ENCODE measurements at places on chromosomes 2 and 18.
A peak's percentile ranks its signal among the peaks of the same experiment; 100 is the strongest.

DNA sequence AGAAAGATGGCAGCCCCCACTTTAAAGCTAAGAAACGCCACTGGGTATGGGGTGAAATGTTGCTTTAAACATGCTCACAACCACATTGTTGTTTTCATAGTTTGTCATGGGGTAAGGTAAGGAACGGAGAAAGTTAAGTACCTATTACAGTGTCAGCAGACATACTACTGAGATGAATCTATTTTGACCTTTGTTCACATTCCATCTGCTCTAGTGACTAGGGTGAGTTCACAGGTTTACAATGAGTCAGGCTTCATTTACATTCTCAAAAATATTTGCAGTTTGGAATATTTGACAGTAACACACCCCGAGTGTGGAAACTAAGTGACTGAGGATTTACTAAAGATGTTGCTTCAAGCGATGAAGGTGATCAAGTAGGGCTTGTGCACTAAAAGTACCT is 428.7 kb upstream of the ACVR2A start:
- peak; percentile 17 for DNase-seq

GRCh38 chr2:42087137-42087856 is 39.5 kb downstream of the PKDCC start:
- no peak for DNase-seq

- no peak for DNase-seq
Measured at GRCh38 chr2:193679847-193680246, 1485.1 kb upstream of the TMEFF2 start.

DNA sequence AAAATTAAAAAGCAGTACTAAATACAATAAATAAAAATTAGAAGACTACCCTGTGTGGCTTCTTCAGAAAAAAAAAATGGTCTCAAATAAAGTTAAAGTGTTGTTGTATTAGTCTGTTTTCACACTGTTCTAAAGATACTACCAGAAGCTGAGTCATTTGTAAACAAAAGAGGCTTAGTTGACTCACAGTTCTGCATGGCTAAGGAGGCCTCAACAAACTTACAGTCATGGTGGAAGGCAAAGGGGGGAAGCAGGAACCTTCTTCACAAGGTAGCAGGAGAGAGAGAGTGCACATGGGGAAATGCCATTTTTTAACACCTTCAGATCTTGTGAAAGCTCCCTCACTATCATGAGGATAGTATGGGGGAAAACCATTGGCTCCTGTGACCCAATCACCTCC is 612.8 kb downstream of the RNF144A start:
- DNase-seq = no peak

GRCh38 chr2:3420076-3420768 is 40.7 kb downstream of the TRAPPC12 start:
- no peak for DNase-seq

GRCh38 chr2:39875182-39875913 is 96.3 kb upstream of the THUMPD2 start:
- no peak for DNase-seq

DNA sequence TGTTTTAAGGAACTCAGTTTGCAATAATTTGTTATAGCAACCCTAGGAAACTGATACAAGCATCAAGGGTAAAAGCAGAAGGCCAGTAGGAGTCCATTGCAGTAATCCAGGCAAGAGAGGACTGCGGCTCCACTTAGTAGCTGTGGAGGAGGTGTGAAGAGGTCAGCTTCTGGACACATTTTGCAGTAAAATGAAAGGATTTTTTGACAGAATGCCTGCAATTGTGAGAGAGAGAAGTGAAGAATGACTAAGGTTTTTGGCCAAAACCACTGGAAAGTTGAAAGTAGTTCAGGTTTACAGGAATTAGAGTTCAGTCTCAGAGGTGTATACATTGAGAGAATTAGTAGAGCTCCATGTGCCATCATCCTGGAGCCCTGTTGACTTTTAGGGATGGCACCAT is 129.5 kb downstream of the RHBDD1 start:
- no peak for DNase-seq

DNA sequence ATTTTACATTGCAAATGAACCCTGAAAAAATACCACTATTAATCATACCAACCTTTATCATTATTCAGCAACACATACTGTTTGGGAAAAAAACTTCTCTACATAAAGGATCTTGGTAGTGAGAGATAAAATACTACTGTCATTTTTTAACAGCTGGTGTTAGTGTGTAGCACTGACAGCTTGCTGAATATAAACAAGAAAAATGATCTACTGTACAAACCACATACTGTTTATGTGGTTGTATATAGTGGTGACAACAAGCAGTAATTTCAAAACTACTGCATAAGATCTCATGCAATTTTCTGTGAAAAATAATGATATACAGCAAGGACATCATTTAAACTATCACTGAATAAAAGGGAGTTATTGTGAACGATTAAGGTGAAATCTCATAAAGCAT is 601.2 kb downstream of the LRP1B start:
- no peak for DNase-seq

GRCh38 chr2:28413152-28413898 is 20.7 kb downstream of the FOSL2 start:
- no peak for DNase-seq

GRCh38 chr2:211494085-211494484 is 937.7 kb downstream of the CPS1 start:
- no peak for DNase-seq

DNA sequence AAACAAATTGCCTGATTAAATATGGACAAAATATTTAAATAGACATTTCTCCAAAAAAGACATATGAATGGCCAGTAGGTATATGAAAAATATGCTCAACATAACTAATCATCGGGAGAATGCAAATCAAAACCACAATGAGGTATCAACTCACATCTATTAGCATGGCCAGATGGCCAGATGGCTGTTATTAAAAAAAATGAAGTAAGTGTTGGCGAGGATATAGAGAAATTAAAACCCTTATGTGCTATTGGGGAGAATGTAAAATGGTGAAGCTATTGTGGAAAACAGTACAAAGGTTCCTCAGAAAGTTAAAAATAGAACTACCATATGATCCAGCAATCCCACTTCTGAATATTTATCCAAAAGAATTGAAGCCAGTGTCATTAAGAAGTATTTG is 272.3 kb upstream of the ZNF804A start:
- DNase-seq = no peak

- DNase-seq = no peak
Measured at GRCh38 chr18:49009661-49010060, 58.9 kb upstream of the SMAD7 start.

GRCh38 chr2:179861027-179861415 is 391 bp downstream of the ZNF385B start:
- no peak for DNase-seq

- peak; percentile 38 for DNase-seq
Measured at GRCh38 chr2:122341007-122341406, 585.6 kb downstream of the TSN start.

DNA sequence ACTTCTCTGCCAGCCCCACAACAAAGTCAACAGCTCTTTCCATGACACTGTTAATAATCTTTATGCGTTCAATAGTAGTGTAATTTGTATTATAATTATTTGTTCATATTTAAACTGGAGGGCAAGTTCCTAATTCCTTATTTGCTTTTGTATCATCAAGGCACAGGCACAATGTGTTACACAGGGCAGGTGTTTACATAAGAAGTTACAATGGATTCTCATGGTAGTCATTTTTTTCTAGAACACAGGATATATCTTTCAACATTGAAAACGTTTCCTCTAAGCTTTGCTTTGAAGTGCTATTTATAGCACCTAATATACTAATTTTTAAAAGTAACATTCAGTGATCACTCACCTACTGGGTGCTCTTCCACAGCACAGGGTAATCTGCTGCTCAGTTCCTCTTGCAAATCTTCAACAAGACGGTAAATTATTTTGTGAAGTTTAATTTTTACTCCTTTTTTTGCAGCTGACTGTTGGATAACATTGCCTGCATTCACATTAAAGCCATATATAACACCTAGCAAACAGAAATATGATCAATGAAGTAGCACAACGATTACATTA is 7.3 kb downstream of the RPS27A start:
- no peak for DNase-seq

GRCh38 chr2:214019229-214019972 is 391.5 kb upstream of the VWC2L start:
- peak; percentile 85 for DNase-seq

- DNase-seq = no peak
Measured at GRCh38 chr18:31683106-31683505, 1.3 kb downstream of the B4GALT6 start.

DNA sequence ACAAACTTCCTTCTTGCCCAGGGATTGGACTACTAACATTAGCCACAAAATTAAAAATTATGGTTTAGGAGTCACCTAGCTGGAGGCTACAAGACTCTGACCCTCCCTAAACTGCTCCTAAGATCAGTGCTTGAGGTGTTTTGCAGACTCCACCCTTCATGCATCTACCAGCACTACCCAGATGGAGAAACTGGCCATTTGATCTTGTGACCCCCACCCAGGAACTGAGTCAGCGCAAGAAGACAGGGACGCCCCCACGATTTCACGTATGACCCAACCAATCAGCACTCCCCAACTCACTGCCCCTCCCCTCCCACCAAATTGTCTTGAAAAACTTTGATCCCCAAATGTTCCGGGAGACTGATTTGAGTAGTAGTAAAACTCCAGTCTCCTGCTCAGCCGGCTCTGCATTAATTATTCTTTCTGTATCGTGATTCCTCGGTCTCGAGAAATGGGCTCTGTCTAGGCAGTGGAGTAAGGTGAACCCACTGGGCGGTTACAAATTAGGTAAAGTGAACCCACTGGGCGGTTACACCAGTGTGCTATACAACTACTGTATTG is 40.1 kb upstream of the CCDC88A start:
- no peak for DNase-seq

GRCh38 chr18:34709104-34709503 is 994 bp upstream of the DTNA start:
- DNase-seq = no peak

- no peak for DNase-seq
Measured at GRCh38 chr2:109164311-109164710, 35.3 kb downstream of the SH3RF3 start.

DNA sequence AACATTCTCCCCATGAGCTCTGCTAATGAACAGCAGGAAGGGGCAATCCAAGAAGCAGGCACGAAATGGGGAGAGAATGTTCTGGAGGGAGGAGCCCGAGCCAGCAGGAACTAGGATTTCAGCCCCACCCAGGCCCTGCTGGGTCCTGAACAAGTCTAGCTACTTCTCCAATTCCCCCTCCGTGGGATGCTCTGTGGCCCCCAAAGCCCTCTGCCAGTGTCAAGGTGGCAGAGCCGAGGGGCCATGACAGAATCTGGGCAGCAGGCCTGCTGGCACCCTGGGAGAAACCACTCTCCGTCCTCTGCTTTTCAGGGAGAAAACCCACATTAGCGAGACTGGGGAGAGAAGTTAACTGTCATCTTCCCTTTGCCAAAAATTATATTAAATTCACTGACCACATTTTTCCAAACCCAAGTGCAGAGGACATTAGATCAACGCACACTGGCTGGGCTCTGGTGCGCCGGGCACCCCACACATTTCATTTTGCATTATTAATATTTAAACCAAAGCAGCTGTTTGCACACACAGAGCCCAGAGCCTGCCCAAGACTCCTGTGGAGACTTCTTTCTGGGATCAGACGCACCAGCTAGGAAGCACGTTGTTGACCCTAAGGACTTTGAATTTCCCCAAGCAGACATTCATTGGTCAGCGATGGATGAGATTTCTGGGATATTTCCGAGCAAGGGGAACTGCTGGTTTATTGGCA is 80.2 kb upstream of the PKDCC start:
- no peak for DNase-seq

GRCh38 chr2:2324565-2325101 is 6.4 kb downstream of the MYT1L start:
- DNase-seq = no peak

DNA sequence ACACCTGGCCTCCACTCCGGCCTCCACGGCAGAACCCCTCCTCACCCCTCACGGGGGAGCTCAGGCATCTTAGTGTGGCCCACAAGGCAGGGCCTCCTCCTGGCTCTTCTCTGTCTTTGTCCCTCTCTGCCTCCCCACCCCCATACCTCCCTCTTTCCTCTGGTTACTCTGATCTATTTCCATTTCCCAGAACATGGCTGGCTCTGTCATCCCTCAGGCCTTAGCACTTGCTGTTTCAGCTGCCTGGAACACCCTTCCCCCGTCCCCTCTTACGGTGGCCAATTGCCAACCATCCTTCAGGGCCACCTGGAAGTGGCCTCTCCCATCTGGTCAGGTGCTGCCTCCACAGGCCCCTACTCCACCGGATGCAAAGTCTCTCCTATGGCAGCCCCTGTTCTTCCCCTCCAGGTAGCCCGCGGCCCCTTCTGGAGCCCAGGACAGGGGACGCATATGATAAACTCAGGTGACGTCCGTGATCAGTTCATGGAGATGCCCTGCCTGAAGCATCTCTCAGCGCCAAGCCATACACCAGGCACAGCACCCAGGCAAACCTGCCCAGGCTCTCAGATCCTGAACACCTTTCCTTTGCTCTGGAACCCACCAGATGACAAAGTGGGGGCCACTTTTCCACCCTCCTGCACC is 3.6 kb upstream of the ECEL1 start:
- DNase-seq = no peak

DNA sequence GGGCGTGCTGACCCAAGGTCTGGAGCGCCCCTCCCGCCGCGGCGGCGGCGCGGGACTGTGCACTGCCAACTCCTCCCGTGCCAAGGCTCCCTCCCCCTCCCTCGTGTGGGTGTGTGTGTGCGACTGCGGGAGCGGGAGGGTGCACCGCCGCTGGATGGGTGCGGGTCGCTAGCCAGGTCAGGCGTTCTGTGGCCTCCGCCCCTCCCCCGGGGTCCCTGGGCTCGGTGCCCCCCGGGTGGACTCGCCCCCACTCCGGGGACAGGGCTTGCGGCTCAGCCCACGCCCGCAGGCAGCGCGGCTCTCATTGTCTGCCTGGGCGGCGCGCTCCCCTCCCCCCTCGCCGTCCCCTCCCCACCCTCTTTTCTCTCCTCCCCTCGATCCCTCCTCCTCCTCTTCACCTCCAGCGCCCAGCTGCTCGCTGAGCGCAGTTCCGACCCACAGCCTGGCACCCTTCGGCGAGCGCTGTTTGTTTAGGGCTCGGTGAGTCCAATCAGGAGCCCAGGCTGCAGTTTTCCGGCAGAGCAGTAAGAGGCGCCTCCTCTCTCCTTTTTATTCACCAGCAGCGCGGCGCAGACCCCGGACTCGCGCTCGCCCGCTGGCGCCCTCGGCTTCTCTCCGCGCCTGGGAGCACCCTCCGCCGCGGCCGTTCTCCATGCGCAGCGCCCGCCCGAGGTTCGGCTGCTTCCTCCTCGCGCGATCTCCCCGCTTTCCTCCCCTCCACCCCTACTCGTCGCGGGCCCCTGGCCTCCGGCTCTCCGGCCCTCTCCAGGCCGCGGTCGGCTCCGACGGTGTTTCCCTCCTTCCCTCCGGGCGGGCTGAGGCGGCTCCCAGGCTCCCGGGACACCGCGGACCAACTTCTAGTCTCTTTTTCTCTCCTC is at the start of gene GATA6:
GATA6 (plus strand) TSS at position 579 of the 878 bp plus-strand sequence. CDS start 1,556 bp downstream, outside the sequence.
- DNase-seq = peak; percentile 86

- no peak for DNase-seq
Measured at GRCh38 chr2:80187156-80187555, 117.4 kb downstream of the LRRTM1 start.

- no peak for DNase-seq
Measured at GRCh38 chr2:1489486-1489885, 76.2 kb downstream of the TPO start.

All from HS-27A (cell line).